ENCODE measurements at places on chromosomes 4 and X. TPM values are rescaled to one million over a fixed set of nuclear protein-coding genes. Genes with fewer than 3 reads are reported as not detected.

GRCh38 chr4:87228262-87228860 lies 7.9 kb upstream of the KLHL8 start:
- no peaks in the 10 kb centered on the region for H3K36me3 ChIP-seq
- no peaks in the 10 kb centered on the region for H3K27me3 ChIP-seq
- no peak overlapping the region for H3K4me3 ChIP-seq
- no peak overlapping the region for H3K27ac ChIP-seq

- H3K4me1 ChIP-seq = no peaks in the 10 kb centered on the region
- no peak overlapping the region for H3K4me3 ChIP-seq
- H3K36me3 ChIP-seq = no peaks in the 10 kb centered on the region
- no peak overlapping the region for H3K27ac ChIP-seq
- DNase-seq = no peak
Observed at GRCh38 chr4:166259081-166259480, 386.0 kb downstream of the TLL1 start.

DNA sequence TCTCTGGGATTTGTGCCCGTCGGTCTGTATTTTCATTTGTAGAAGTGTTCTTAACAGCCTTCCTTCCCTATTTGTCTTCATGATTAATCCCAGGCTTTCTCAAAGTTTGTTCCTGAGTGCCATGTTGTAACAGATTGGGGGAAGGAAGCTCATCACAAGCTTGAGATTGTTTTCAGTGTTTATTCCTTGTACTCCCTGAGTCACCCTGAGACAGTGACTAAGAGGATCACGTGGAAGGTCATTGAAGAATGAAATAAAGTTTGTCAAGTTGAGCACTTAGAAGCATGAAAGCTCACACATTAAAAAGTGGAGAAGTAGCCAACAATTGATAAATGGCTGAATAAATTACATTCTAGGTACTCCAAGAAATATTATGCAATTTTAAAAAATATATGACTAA lies 153.5 kb upstream of the FAM241A start:
- H3K27ac ChIP-seq = no peak overlapping the region
- no peak overlapping the region for H3K4me3 ChIP-seq
- no peaks in the 10 kb centered on the region for H3K36me3 ChIP-seq
- no peaks in the 10 kb centered on the region for H3K4me1 ChIP-seq
- no peak for DNase-seq
- H3K27me3 ChIP-seq = no peaks in the 10 kb centered on the region

- no peaks in the 10 kb centered on the region for H3K27me3 ChIP-seq
- H3K36me3 ChIP-seq = no peaks in the 10 kb centered on the region
Observed at GRCh38 chr4:109944591-109944990, 31.9 kb downstream of the EGF start.

Gene PAGE5
- total RNA-seq = 1.1 TPM

Gene PHKA2
- 16.1 TPM for total RNA-seq

Gene FGF2
- 1.5 TPM for total RNA-seq

Gene BEX5
- total RNA-seq = 2.0 TPM

Gene GTPBP6
- 77.8 TPM for total RNA-seq

Gene GABRB1
- total RNA-seq = not detected

Gene CPEB2
- 9.3 TPM for total RNA-seq

Gene HSPA4L
- total RNA-seq = 0.55 TPM

Data from CD8-positive, alpha-beta memory T cell (primary cell).